Right forelimb (tissue), 1 donor: ENCODE measurements at places on chromosomes 7 and 10.

GRCh38 chr7:7756577-7756976, 38.2 kb upstream of the RPA3 start:
- no peak for DNase-seq

- DNase-seq: no peak
Observed at GRCh38 chr7:84975586-84976185, 211.2 kb downstream of the SEMA3D start.

DNA sequence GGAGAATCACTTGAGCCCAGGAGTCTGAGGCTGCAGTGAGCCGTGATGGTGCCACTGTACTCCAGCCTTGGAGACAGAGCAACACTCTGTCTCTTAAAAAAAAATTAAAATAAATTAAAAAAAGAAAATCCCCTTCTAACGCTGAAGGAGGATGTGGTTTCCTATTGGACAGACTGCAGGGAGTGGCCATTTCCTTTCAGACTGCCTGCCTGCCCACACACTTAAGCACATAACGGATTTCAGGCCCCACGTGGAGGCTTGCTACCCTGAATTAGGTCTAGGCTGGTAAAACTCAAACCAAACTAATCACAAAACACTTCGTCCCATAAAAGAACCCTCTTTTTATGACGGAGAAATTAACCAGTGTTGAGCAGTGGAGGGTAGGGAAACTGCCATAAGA, 34.0 kb downstream of the GATA3 start:
- no peak for DNase-seq

GRCh38 chr7:69962186-69963065, 364.2 kb downstream of the AUTS2 start:
- DNase-seq: peak; percentile 49

DNA sequence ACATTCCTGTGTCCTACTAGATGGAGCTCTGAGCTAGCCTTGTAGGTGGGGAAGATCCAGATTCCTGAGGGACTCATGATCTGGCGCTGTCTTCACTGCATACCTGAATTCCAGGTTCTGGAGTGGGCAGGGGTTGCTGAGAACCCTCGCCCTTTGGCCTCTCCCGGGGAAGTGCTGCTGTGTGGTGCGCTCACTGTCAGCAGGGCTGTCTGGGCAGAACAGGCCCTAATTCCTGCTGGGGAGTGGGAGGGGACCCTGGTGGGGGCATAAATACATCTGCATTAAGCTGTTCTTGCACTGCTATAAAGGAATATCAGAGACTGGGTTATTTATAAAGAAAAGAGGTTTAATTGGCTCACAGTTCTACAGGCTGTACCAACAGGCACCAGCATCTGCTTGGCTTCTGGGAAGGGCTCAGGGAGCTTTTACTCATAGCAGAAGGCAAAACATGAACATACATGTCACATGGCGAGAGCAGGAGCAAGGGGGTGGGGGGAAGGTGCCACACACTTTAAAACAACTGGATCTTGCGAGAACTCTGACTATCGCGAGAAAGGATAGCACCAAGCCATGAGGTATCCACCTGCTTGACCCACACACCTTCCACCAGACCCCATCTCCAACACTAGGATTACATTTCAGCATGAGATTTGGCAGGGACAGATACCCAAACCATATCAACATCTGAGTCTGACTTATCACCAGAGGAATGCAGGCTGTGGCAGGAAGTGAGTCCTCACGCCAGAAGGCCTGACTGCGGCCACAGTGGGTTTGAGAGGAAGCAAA, 115.0 kb downstream of the ADCY1 start:
- no peak for DNase-seq

DNA sequence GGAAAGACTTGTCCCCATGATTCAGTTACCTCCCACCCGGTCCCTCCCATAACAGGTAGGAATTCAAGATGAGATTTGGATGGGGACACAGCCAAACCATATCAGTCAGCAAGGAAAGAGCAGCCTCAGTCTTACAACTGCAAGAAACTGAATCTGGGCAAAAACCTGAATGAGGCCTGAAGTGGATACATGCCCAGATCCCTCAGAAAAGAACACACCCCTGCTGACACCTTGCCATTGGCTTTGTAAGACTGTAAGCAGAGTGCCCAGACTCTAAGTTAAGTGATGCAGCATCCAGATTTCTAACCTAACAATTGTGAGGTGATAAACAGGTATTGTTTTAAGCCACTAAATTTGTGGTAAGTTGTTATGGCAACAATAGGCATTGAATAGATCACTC, 670.8 kb downstream of the SORCS1 start:
- no peak for DNase-seq

- DNase-seq: peak; percentile 42
Observed at GRCh38 chr10:78566284-78567111, 502.3 kb upstream of the ZMIZ1 start.

- no peak for DNase-seq
Observed at GRCh38 chr10:84200537-84201243, 6.4 kb downstream of the CDHR1 start.

DNA sequence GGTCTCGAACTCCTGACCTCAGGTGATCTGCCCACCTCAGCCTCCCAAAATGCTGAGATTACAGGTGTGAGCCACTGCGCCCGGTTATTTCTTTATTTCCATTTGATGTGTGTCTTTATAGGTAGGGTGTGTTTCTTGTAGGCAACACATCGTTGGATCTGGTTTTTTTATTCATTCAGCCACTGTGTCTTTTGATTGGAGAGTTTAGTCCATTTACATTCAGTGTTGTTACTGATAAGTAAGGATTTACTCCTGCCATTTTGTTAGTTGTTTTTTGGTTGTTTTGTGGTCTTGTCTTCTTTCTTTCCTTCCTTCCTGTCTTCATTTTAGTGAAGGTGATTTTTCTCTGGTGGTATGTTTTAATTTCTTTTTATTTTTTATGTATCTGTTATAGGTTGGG, 16.9 kb downstream of the TMEM248 start:
- no peak for DNase-seq

- no peak for DNase-seq
Observed at GRCh38 chr7:129575699-129576098, 35.8 kb upstream of the NRF1 start.

DNA sequence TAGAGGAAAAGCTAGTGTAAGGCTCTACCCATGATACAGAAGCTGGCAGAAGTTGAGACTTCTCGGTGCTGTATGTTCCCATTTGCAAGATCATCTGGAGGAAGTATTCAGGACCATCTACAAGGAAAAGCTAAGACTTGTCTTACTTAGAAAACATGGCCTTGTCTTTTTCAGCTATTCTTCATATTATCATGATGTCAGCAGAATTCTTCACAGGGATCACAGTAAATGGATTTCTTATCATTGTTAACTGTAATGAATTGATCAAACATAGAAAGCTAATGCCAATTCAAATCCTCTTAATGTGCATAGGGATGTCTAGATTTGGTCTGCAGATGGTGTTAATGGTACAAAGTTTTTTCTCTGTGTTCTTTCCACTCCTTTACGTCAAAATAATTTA, 79.6 kb upstream of the SCIN start:
- no peak for DNase-seq

- DNase-seq: no peak
Observed at GRCh38 chr7:187227-187927, 5.0 kb upstream of the FAM20C start.

DNA sequence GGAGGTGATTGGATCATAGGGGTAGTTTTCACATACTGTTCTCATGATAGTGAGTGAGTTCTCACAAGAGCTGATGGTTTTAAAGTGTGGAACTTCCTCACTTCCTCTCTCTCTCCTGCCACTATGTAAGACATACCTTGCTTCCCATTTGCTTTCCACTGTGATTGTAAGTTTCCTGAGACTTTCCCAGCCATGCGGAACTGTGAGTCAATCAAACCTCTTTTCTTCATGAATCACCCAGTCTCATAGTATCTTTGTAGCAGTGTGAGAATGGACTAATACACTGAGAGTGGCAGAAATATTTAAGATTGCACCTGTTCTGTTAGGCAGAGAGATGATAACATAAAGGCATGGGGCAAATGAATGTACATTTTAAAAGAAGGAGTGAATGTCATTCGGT, 507.8 kb downstream of the SORCS3 start:
- DNase-seq: no peak

- DNase-seq: no peak
Observed at GRCh38 chr10:63071145-63071544, 62.0 kb upstream of the NRBF2 start.

DNA sequence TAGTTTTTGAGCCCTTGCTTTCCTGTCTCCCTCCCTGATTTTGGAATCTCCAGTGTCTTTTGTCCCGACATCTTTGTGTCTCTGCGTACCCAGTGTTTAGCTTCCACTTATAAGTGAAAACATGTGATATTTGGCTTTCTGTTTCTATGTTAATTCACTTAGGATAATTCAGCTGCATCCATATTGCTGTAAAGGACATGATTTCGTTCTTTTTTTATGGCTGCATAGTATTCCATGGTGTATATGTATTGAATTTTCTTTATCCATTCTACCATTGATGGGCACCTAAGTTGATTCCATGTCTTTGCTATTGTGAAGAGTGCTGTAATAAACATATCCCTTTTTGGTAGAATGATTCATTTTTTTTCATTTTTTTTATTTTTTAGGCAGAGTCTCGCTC, 48.3 kb downstream of the ADK start:
- DNase-seq: no peak

GRCh38 chr7:78265486-78265885, 466.9 kb downstream of the PHTF2 start:
- no peak for DNase-seq

DNA sequence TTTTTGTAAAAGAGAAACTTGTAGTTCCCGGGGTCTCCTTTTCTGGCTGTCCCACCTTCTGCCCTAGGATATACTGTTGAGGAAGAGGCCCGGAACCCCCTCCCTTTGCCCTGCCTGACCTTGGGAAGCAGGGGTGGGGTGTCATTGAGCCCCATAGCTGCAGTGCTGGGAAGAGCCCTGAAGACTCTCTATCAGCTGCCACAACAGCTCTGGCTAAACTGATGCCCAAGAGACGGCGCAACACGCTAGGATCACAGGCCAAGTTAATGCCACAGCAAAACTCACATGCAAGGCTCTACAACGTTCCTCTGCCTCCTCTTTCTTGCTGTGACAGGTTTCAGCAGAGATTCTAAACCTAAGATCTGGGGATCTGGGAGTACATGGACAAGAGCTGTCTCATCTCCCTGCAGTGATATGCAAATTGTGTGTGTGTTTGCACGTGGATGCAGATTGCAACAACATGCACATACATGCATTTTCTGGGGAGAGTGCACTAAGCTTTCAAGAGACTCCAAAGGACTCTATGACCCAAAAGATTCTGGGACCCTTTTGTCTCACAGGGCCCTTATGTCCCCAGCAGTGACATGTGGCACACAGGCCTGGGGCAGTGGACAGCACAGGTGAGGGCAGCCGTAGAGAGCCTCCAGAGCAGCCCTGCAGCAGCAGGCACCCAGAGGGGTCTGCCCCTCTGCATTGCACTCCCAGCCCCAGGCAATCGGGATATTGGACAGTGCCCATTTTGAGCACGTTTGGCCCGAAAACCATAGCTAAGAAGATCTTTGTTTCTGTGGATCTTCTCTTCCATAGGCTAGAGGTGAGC, 2.5 kb downstream of the RASSF4 start:
- DNase-seq: peak; percentile 38

GRCh38 chr10:114100848-114101741, 57.4 kb downstream of the ADRB1 start:
- DNase-seq: peak; percentile 73

GRCh38 chr7:44147026-44147991, 6.2 kb upstream of the MYL7 start:
- no peak for DNase-seq

GRCh38 chr7:105238198-105238765, 150.4 kb downstream of the SRPK2 start:
- DNase-seq: no peak

- peak; percentile 45 for DNase-seq
Observed at GRCh38 chr7:7895004-7895650, 73.5 kb upstream of the GLCCI1 start.

- DNase-seq: no peak
Observed at GRCh38 chr10:130934293-130935127, 377.0 kb downstream of the TCERG1L start.

GRCh38 chr10:43218951-43219837, 47.7 kb downstream of the RASGEF1A start:
- DNase-seq: no peak

DNA sequence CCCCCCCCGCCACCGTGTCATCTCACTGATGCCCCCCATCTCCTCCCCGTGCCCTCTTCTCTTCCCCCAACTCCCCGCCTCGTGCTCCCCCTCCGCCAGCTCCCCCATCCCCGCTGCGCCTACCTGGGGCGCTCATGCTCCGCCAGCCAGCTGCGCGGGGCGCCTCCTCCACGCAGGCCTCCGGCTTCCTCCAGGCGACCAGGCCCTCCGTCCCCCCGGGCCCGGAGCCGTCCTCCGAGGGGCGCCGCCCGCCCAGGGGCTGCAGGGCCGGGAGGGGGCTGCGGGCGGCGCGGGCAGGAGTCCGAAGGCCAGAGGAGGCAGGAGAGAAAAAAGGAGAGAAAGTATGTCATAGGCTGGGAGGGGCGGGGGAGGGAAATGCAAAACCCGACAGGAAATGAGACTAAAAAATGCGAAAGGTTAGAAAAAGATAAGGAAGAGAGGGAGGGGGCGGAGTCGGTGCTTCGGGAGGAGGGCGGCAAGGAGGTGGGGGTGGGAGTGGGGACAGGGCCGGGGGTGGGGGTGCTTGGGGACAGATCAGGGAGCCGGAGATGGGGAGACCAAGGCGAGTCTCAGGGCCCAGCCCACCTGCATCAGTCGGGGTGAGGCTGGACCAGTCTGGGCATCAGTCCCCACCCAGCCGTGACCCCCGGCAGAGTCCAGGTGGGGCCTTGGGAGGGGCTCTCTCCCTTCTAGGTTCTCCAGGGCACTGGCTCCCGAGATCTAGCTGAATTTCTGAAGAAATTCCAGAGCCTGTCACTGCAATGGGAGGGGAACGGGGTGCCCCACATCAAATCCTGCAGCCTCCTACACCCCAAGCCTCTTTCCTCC, at the start of gene CARD11:
TSS of gene CARD11 (minus strand) at position 324 of the 828 bp plus-strand sequence. CDS start 85,361 bp downstream, outside the sequence.
- no peak for DNase-seq

DNA sequence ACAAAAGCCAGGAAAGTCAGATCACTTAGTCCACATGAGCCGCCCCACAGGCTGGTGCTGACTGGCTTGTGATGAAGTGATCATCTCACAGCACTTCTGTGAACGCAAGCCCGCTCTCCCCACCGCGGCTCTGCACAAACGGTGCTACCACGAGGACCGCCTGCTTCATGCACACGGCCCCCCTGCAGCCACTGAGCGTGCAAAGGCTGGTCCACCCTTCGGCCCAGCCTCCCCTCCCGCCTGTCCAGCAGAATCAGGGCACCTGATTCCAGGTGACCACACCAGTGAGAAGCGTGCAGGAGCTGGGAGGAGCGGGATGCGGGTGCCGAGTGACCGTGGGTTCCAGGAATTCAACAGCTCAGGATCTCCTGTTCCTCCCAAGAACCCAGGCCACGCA, 32.2 kb downstream of the MAD1L1 start:
- no peak for DNase-seq

DNA sequence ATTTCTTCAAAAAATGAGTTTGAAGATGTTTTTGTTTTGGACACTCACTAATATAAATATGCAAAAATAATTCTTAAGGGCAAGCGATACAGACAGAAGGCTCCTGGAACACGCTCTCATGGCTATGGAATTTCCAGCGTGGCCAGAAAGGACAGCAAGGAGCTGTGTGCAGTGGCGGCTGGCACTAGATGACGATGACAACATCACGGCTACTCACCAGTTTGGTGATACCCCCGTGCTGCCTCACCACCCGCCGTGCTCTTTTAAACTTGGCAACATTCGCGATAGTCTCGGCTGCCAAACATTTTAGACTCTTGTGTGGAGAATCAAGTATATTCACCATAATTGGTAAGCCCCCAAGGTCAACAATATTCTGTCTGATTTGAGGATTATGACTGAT, 54.9 kb downstream of the ODAD2 start:
- no peak for DNase-seq
